IMR-90 (cell line): ENCODE measurements at places on chromosomes 16 and 17. TPM values are rescaled to one million over a fixed set of nuclear protein-coding genes. Genes with fewer than 3 reads are reported as not detected.

CD300C gene
- total RNA-seq: not detected in 2 replicates

VTN gene
- under 0.01 and 0.18 TPM in 2 replicates for total RNA-seq

TPSD1 gene
- not detected in 2 replicates for total RNA-seq

DNA sequence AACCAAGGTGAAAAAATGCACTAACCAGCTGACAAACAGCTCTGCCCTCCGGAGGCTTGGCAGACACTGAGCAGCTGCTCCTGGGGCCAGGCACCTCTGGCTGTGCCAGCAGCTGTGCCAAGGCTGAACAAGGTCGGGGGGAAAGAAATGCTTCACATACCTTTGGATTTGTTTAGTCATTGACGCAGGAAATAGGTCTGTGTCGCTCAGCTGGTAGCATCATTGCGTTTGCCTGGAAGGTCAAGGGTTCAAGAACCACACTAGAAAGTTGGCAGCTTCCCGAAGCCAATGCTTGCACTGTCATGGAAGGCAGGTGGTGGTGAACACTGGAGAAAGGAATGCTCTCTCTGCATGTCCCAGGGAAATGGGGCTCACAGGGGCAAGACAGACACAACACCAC lies 63.5 kb downstream of the PCTP start:
- no peaks in the 10 kb centered on the region for H3K27me3 ChIP-seq
- H3K27ac ChIP-seq: no peak overlapping the region
- H3K36me3 ChIP-seq: no peaks in the 10 kb centered on the region
- no peak overlapping the region for H3K4me3 ChIP-seq
- no peaks in the 10 kb centered on the region for H3K4me1 ChIP-seq

- no peak overlapping the region for H3K4me3 ChIP-seq
- no peak for DNase-seq
- H3K27ac ChIP-seq: no peak overlapping the region
- H3K27me3 ChIP-seq: no peaks in the 10 kb centered on the region; the same call in 1 of the 2 replicates
- H3K36me3 ChIP-seq: no peaks in the 10 kb centered on the region
Observed at GRCh38 chr16:27792486-27793248, 242.7 kb downstream of the KATNIP start.

GRCh38 chr17:30552994-30553566 lies 75.9 kb downstream of the GOSR1 start:
- H3K27me3 ChIP-seq: peaks cover 12% of the 10 kb centered on the region; the same call in 1 of the 2 replicates
- no peak overlapping the region for H3K4me3 ChIP-seq
- H3K27ac ChIP-seq: no peak overlapping the region

DNA sequence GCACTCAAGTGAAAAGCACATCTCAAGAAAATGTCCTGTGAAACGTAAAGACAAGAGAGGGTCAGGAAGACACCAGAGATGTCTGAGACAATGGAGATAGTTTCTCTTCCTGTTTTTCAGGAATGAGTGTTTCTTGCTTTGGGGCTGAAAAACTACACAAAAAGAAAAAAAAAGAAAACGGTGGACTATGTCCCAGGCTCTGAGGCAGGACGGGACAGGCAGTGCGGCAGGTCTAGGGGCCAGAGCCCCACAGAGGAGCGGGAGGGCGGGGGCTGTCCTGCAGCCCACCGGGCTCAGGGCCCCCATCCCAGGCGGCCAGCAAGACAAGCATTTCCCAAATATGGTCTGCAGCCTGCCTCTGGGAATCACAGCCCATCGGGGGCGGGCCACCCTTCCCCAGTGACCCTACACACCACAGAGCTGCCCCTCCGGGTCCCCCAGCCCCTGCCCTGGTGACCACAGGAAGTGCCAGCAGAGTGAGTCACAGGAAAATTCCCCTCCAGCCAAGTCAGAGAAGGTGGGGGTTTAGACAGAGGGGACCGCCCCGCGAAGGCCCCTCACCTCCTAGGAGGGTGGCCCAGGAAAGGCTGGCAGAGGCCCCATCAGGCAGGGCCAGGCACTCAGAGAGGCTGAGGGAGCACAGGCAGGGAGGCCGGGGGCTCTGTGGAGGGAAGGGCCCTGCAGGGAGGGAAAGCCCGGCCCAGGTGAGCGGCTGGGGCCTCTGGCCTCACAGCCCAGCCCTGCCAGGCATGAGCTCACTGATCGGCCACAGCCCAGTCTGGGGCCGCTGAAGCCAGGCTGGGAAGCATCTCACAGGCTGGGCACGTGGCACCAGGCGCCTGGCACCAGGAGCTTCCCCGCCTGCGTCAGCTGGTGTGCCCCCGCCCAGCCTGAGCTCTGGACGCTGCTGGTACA lies 6.3 kb downstream of the BCAR1 start:
- H3K27me3 ChIP-seq: no peaks in the 10 kb centered on the region
- no peak overlapping the region for H3K4me3 ChIP-seq
- H3K36me3 ChIP-seq: peaks cover 28% of the 10 kb centered on the region

GRCh38 chr16:85809645-85810044 lies 10.2 kb downstream of the COX4I1 start:
- no peak overlapping the region for H3K4me3 ChIP-seq
- no peaks in the 10 kb centered on the region for H3K4me1 ChIP-seq
- peaks cover 32% of the 10 kb centered on the region for H3K27me3 ChIP-seq
- no peak for DNase-seq
- H3K27ac ChIP-seq: no peak overlapping the region
- peaks cover 22% of the 10 kb centered on the region for H3K36me3 ChIP-seq

DNA sequence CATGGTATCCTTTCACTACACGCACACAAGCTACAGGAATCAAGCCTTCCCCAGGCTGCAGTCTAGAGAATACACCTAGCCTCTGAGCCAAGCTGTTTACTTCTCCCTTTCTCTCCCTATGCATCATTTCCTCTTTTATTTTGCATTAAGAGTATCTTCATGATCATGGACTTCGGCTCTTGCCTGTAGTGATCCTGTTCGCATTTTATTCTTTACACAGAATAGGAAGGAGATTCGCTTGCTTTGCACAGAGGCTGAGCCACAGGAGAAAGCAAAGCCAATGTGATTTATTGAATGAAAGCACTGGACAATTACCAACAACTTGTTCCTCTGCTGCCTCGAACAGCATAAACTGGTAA lies 172.7 kb downstream of the ANKFN1 start:
- no peaks in the 10 kb centered on the region for H3K4me1 ChIP-seq
- H3K27me3 ChIP-seq: peaks cover 5% of the 10 kb centered on the region
- no peaks in the 10 kb centered on the region for H3K36me3 ChIP-seq
- no peak overlapping the region for H3K4me3 ChIP-seq

DNA sequence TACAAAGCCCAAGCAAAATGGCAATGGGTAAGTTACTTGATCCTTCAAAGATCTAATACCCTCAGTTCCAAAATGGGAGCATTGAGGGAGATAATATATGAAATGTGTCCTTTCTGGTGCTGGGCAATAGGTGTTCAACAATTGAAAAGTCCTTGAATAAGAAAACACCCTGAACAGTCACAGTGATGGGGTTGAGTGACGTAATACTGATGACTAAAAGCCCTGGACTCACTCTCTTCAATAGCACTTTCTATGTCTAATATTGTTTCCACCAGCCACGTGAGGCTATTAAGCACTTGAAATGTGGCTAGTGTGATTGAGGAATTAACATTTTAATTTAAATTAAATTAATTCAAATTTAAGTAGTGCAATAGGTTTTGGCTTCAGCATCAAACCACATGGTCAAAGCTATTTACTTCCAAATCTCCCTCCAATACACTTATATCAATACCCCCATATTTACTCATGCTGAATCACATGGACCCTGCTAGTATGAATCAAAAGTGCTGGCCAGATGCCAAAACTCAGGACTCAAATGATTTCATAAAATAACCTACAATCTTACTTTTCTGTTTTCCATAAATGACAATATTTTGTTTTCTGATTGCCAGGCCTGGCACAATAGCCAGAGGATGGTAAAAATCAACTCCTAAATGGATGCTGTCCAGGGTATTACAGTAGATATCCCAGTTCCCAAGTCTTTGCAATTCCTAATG lies 516.2 kb downstream of the HAPSTR1 start:
- H3K4me1 ChIP-seq: no peaks in the 10 kb centered on the region
- H3K27ac ChIP-seq: no peak overlapping the region
- no peak overlapping the region for H3K4me3 ChIP-seq

DNA sequence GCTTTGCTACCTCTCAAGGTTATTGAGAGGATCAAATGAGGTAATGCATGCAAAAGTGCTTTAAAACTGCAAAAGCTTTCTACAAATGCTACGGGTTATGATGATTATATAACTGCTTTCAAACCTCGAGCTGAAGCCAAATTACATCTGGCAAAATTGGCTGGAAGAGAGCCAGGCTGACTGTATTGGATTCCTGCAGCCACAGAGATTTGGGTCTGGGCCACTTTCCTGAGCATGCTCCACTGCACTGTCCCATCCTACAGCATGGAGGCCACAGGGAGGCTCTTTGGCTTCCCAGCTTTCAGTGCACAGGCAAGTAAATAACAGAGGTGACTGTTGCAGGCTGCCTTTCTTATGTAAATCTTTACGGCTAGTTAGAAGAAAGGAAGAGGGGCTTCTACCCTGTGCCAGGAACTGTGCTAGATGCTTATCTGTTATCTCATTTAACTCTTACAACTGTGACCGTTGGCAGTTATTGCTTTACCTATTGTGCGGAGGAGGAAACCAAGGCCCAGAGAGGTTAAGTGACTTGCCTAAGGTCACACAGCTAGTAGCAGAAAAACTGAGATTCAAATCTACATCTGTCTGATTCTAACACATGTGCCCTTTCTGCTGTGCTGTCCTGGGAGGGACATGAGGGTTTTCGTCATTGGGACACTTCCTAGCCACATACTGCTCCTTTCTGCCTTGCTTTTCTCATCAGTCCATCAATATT lies 121.8 kb downstream of the SPACA3 start:
- no peak overlapping the region for H3K4me3 ChIP-seq
- H3K27me3 ChIP-seq: peaks cover 2% of the 10 kb centered on the region; the same call in 1 of the 2 replicates
- no peaks in the 10 kb centered on the region for H3K36me3 ChIP-seq
- peak; percentile 2 for DNase-seq

DNA sequence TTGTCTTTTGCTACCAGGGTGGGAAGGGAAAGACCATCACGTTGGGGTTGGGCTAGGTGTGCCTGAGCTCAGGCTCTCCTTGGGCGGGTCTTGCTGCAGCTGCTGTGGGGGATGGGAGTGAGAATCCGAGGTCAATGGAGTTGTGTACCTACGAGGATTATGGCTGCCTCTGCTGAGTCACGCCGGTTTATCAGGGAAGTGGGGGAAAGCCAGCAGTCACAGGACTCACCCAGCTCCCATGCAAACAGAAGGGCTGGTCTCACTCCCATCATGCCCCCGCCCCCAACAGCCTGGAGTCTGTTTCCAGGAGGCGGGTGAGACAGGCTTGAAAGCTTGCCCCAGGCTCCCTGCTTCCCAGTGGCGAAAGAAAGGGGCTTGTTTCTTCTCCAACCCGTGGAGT lies 1259.0 kb upstream of the GOT2 start:
- no peak overlapping the region for H3K27ac ChIP-seq
- no peaks in the 10 kb centered on the region for H3K4me1 ChIP-seq
